ENCODE measurements at places on chromosomes 2 and 18.

GRCh38 chr2:236405357-236405756 is 141.2 kb upstream of the ASB18 start:
- DNase-seq: no peak

GRCh38 chr2:109139002-109139401 is 10.0 kb downstream of the SH3RF3 start:
- DNase-seq: no peak

DNA sequence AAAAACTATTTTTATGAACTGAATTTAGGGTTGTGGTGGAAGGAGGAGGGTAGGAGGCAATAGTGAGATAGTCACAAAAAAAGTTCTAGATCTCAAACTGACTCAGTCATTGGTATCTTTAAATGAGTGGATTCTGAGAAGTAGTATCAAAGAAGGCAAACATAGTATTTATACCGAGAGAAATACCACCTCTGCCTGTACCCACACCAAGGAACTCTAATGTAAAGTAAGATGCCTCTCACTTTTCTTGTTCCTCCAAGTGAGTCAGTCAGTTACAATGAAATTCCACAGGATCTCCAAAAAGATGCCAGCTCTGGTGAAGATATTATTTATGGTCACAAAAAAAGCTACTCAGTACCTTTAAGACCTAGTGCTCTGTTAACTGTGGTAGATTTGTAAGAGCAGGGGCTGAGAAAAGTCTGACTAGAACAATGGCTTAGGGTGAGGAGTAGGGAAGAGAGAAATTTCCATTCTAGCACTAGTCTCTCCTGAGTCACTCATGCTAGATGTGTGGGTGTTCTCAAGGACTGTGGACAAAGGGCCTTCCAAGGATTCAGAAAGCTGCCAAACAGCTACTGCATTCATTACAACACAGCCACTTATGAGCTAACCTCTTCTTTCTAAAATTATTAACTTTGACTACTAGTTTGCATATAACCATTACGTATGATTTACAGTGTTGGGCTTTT is 36.3 kb downstream of the YWHAQ start:
- DNase-seq: no peak

DNA sequence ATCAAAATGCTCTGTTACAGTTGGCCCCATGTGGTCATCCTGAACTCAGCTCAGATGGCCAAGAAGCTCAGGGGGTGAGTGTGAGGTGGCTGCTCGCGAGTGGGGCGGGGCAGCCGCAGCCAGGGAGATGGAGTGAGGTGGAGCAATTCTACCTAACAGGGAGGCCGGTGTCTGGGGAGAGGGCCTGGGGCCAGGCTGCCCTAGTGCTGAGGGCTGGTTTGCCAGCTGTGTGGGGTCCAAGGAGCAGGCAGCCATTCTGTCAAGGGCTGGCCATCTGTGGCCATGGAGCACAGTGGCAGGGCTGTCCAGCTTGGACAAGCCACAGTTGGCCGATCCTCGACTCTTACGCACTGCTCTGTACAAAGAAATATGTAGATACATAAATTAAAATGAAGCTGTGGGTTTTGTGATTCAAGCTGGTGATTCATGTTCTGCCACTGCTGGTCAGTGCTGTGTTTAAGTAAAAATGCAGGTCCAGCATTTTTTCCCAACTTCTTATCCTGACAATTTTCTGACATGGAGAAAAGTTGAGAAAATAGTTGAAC is 82.1 kb downstream of the HS6ST1 start:
- DNase-seq: no peak

- DNase-seq: no peak
Measured at GRCh38 chr2:239130041-239130440, 270.8 kb downstream of the HDAC4 start.

GRCh38 chr2:120438301-120439066 is 92.5 kb downstream of the INHBB start:
- DNase-seq: no peak

GRCh38 chr2:106584304-106584954 is 97.3 kb downstream of the CD8B2 start:
- no peak for DNase-seq

- DNase-seq: no peak
Measured at GRCh38 chr2:136221026-136221425, 103.1 kb upstream of the CXCR4 start.

DNA sequence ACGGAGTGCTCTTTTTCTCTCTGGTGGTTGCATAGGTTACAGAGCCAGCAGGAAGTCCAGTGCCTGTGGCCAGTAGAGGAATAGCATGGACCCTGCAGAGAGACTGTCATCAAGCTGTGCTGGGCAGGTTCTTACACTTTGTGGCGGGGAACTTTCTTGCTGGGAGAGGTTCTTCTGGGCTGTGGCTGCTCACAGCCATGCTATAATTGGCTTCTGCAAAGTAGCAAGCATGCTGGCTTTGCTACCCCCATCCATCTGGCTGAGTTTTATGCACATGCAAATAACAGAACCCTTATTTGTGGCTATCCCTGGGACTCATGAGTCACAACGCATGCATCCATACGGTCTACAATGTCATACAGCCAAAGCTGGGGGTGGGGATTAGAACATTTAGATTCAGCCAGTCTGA is 68.9 kb downstream of the PLCL1 start:
- no peak for DNase-seq

DNA sequence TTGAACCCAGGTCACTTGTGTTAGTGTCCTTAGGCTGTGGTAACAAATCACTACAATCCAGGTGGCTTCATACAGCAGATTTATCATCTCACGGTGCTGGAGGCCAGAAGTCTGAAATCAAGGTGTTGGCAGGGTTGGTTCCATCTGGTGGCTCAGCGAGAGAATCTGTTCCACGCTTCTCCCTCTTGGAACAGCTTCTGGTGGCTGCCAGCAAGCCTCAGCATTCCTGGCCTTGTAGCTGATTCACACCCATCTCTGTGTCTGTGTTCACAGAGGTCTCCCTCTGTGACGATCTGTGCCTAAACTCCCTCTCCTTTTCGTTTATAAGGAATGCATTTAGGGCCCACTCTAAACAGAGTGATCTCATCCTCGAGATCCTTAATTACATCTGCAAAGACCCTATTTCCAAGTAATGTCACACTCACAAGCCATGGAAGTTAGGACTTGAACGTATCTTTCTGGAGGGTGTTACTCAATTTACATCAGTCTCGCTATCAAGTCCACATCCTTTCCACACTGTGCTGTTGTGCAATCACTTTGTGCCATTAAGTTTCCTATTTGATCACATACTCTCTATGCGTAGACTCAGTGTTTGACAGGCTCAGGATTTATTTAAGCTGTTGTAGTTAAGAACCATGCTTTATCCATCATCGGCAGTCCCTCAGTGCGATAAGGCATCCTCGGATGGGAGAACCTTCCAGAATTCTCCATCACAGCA is 164.4 kb downstream of the SOCS6 start:
- DNase-seq: no peak

Measured in CD4-positive, alpha-beta T cell treated with Interleukin-1 beta for 1 hour (primary cell).